ENCODE measurements at places on chromosomes 1 and 21.

DNA sequence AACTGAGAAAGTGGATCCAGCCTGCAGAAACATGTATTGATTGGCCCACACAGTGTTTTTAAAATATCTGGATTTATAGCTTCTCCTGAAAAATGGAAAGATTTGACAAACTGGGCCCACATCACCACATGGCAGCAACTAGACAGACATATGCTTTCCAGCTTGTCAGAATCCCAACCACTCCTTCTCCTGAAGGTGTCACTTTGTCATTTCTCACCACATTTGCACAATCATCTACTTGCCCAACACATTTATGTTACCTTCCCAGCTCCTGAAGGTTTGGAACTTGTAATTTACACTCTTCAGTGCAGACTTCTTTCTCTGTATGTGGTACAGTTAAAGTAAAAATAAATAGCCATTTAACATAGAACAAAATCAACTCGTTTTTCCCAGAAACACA is 126.1 kb upstream of the KIAA1614 start:
- no peak for DNase-seq

DNA sequence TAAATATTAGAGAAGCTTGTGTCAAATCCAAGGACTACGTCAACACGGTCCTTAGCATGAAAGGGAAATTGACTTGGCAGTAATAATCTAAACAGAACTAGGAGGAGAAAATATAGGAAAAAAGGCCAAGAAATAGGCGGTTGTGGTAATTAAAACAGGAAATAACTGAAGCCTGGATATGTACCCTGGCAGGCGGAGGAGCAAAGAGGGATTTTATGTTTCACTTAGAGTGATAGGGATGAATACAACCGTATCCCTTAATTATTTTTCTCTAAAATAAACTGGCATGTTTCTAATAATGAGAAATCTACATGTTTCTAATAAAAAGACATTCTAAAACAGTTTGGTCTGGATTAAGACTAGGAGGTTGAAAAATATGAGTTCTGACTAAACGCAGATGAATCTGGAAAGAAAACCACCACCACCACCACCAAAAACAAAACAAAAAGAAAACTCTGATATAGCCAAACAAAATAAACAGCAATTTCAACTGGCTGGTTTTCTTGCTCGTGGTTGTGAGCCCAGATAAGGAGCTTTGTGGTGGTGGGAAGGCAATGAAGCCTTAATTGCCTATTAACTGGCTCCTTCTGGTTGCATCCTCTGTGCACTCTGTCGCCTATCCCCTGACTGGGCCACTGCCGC is 334.2 kb upstream of the SNX7 start:
- no peak for DNase-seq

GRCh38 chr1:71414179-71414578 is 333.3 kb upstream of the ZRANB2 start:
- no peak for DNase-seq

GRCh38 chr1:213123536-213123935 is 72.5 kb downstream of the RPS6KC1 start:
- no peak for DNase-seq

DNA sequence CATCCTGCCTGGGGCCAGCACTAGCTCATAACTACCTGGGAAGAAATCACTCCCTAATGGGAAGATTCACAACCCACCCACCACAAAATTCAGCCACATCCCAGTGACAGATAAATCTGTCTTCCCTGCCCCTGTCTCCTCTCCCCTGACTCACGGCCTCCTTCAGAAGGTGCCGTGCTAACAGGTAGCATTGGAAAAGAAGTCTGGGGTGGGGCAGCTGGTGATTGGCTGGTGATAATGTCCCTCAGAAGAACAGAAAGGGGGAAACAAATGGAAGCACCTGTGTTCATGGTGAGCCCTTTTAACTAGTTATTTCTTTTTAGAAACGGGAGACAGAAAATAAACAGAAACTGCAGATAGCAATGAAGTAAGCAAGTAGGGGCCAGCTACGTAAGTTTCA is 29.1 kb downstream of the ITPKB start:
- no peak for DNase-seq
